Dermis microvascular lymphatic vessel endothelial cell (primary cell): ENCODE measurements at places on chromosomes 7 and 10.
A peak's percentile ranks its signal among the peaks of the same experiment; 100 is the strongest.

DNA sequence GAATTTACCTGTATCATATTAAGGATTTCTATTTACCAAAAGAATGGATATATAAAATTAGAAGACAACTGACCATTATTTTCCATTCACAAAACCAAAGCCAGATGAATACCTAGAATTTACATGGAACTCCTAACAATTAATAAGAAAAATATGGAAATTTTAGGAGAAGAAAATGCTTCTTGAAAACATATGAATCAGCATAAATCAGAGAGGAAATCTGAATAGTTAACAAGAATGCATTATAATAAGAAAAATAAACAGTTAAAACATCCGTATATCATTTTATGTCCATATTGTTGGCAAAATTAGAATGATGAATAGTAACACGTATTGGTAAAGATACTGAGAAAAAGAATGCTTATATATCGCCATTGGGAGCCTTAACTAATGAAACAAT is 505.5 kb downstream of the NEBL start:
- no peak for DNase-seq

DNA sequence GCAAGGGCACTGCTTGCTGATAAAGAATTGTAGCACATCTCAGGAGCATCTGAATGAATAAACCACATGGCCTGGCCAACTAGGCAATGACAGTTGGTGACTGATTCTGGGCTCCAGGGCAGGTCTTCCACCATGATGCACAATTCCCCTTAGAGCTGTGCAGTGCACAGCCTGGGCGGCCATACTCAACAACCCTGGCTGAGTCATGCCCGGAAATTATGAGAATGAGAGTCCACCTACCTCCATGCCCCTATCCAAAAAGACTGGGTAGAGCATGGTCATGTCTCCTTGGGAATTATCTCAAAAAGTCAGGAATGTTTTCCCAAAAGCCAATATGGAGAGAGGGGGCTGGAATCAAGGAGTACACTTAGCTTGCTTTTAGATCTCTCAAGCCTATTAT is 425.6 kb downstream of the PLXNA4 start:
- DNase-seq: no peak

DNA sequence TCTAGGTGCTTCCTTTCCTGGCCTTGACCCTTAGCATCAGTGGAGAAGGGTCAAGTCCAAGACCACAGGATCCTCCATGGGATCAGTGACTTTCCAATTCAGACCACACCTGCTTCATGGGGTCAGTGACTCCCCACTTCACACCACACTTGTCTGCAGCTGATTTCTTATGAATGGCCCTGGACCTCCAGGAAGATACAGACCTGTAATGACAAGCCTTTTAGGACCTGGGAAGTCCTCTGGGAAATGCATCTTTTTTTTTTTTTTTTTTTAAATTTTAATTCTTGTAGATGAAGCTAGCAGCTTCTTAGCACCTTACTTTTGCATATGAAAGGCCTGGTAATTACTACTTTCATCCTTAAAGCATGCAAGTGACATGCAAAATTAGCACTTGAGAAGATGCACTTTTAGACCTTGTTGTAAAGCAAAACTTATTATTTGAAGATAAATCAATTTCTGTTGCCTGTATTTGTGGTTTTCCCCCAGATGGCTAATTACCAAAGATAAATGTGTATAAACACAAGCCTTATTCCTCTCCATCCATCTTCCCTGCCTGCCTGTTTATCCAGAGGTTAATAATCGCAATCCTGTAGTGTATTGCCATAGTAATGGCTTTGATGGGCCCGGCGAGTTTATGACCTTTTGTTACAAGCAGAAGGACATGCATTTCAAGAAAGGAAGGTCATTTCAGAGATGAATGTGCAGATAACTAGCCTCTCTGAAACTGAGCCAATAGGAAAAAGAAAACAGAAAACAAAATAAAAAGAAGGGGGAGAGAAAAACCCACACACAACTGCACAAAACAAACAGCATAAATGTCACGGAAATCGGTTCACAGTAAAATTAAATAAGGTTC is 1018.7 kb downstream of the TYW1 start:
- no peak for DNase-seq

DNA sequence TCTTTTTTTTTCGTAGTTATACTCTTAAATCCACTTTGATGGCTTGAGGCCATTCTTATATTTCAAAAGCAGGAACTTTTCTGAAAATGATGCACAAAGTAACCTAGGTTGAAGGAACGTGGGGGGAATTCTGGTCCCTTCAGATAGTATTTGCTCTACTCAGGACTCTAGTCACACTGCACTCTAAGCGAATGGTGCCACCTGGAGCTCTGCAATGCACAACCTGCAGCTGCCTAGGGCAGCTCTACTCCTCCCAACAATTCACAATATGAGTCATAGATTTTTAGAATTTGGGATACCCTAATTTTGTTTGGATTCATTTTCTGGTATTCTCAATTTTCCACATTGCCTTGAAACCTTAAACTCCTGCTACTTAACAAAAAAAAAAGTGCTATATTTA is 17.3 kb downstream of the SYPL1 start:
- DNase-seq: no peak

GRCh38 chr7:14487701-14488395 is 414.7 kb downstream of the DGKB start:
- no peak for DNase-seq

- peak; percentile 55 for DNase-seq
Measured at GRCh38 chr10:112471878-112472487, 25.0 kb downstream of the VTI1A start.

DNA sequence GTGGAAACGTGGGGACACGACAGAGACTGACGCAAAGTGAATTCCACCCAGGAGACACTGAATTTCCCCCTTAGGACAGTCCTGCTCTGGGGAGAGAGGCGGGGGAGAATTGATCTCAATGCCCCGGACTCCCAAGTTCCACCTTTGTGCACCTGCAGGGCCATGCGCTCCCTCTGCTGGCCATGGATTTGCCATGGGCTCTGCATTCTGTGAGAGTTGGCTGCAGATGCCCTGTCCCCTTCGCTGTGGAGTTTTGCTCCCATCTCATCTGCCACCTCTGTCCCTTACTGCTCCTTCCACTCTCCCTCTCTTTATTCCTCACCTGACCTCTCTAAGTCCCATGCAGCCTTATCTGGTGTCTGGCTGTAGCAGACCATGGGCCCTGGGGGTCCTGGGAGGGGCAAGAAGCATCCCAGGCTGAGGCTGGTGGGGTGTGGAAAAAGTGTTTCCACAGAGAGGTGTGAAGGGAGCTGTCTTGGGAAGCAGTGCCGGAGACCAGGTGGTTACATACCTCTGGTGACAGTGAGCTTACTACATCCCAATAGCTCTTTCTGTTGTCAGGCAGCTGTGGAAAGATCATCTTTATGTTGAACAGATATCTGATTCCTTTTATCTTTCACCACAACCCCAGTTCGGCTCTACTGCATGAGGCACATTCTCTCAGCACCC is 14.3 kb downstream of the GHRHR start:
- DNase-seq: peak; percentile 42

GRCh38 chr7:96287132-96287531 is 34.8 kb downstream of the SLC25A13 start:
- DNase-seq: no peak

GRCh38 chr10:48770561-48771089 is 86.0 kb downstream of the WDFY4 start:
- DNase-seq: no peak

- peak; percentile 96 for DNase-seq
Measured at GRCh38 chr10:124153023-124153826, 59.8 kb upstream of the CHST15 start.

DNA sequence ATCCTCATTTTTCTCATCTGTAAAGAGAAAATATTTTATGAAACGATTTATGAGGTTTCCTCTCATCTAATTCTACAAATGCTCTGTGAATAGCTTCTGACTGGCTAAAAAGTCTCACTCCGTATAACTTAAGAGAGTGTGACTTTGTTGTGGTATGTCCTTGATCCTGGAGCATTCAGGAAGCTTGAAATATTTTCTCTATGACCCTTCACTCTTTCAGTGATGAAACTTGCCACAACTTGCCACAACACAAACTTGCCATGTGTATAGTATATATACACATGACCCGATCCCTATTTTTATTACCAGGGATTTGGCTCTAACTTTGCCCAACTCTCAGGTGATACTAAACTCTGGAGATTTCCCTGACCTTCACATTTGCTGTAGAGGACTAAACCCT is 74.1 kb downstream of the TES start:
- DNase-seq: no peak

DNA sequence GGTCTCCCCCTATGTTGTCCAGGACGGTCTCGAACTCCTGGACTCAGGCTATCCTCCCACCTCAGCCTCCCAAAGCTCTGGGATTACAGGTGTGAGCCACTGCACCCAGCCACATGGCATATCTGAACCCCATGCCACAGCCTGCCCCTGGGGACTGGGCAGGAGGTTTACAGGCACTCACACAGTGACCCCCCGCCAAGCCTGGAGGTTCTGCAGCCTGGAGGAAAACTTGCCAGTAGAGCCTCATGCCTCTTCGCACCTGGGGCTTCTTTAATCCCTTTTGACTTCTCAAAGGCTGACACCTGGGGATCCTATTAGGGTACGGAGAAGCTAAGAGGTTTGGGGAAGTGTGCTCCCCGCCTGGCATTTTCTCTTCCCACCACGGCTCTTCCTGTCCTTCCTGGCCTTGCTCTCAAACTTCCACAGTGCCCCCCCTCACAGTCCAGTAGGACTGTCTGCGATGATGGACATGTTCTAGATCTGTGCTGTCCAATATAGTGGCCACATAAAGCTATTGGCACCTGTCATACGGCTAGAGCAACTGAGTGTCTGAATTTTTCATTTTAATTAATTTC is 11.4 kb upstream of the KCP start:
- DNase-seq: no peak

GRCh38 chr10:112775381-112775780 is 174.7 kb upstream of the TCF7L2 start:
- no peak for DNase-seq

GRCh38 chr10:70939441-70940003 is 51.2 kb upstream of the PCBD1 start:
- no peak for DNase-seq

- DNase-seq: peak; percentile 36
Measured at GRCh38 chr10:43078986-43079273, 2.1 kb downstream of the RET start.

- no peak for DNase-seq
Measured at GRCh38 chr10:60312818-60313588, 76.7 kb downstream of the ANK3 start.

GRCh38 chr10:70669732-70670317 is 2.5 kb upstream of the ADAMTS14 start:
- DNase-seq: no peak

DNA sequence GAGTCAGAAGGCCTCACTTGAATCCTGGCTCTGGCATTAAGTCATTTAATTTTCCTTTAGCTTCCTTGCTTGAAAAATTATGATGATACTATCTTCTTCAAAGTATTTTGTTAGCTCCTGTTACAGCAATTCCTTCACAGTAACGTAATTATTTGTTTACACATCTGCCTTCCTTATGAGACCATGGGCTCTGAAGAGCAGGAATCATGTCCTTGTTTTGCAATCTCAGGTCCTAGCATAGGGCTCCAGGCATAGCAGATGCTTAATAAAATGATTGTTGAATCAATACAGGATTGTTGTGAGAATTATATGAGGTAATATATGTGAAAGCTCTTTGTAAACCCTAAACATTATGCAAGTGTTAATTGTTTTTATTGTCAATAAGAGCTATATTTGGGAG is 25.5 kb downstream of the KLHDC10 start:
- DNase-seq: no peak

DNA sequence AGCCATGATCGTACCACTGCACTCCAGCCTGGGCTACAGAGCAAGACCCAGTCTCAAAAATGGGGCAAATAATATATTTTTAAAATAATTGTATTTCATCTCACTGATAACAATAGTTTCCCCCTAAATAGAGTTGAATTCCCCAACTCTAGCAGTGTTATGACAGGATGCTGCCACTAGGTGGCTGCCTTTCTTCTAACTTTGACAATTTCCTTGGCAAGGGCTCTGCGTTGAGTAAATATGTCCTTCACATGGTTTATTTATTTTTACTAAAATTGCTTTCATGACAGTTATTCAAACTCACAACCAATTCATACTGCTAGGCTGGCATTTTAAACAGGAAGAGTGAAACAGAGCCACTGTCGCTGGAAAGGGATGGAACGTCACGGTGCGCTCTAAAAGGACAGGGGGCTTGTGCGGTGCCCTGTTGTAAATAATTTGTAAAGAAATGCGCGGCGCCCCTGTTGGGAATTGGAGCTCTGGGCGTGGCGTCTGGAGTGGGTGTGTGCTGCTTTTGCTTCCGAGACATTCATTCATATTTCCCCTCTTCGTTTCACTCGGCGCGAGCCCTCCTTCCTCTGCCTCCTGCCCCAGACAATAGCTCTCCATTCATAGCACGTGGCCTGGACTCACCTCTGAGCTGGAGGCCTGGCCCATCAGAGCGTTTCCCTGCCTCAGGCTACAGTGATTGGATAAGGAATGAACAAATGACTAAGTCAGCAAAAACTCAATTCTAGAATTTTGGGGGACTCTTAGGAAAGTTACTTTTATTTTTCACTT is 20.5 kb upstream of the PITRM1 start:
- DNase-seq: peak; percentile 74

GRCh38 chr7:121116396-121116795 is 127.9 kb downstream of the CPED1 start:
- no peak for DNase-seq

- no peak for DNase-seq
Measured at GRCh38 chr7:32045228-32045627, 25.0 kb downstream of the PDE1C start.

DNA sequence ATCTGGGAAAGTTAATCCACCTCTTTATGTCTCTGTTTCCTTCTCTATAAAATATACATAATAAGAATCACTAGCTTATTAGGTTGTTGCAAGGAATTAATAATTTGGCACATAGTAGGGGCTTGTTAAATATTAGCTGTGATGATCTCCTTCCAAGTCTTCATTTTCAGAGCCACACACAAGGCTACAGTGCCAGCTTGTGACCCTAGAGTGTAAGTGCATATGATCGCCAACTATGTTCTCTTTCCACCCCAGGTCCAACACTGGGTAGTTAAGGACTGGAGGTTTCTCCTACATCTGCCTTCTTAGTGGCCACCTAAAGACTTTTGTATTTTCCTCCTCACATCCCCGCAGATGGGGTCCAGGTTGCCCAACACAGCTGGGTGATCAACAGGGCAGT is 17.9 kb upstream of the ACSM6 start:
- DNase-seq: no peak

DNA sequence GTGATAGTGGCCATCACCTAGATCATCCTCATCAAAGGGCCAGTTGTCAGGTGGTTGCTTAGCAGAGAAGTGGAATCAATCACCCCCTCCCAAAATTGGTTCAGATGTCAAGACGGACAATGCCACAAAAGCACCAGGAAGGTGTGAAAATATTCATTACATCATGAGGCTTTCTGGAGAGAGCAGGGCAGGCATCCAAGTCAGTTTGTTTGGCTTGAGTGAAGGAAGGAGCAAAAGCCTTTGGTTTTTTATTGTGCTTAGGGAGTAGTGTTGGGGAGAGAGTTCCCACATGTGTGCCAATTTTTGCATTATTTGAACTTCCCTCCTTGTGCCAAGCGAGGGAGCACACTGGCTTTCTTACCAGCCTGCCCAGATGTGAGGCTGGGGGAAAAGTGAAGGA is 1082.9 kb downstream of the LRMDA start:
- DNase-seq: no peak
